Activated effector memory CD4-positive, alpha-beta T cell treated with anti-CD3 and anti-CD28 coated beads, Interleukin-2, amount 50 U/mL, for 16 hours (primary cell): ENCODE measurements at places on chromosomes 3 and 15.

DNA sequence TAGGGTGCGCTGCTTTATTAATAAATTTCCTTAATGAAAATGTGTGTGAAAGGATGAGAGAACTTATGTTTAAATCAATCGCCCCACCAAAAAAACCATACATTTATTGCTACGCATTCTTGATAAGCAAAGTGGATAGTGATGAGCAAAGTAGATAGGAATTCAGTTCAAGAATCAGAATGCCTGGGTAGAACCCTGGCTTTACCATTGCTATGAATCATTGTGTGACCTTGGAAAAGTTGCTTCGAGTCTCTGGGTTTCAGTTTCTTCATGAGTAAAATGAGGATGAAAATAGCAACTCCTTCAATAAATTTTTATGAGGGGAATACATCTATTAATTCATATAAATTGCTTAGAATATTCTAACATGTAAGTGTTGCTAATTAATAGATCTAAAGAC, 2.6 kb upstream of the ALCAM start:
- DNase-seq: no peak

DNA sequence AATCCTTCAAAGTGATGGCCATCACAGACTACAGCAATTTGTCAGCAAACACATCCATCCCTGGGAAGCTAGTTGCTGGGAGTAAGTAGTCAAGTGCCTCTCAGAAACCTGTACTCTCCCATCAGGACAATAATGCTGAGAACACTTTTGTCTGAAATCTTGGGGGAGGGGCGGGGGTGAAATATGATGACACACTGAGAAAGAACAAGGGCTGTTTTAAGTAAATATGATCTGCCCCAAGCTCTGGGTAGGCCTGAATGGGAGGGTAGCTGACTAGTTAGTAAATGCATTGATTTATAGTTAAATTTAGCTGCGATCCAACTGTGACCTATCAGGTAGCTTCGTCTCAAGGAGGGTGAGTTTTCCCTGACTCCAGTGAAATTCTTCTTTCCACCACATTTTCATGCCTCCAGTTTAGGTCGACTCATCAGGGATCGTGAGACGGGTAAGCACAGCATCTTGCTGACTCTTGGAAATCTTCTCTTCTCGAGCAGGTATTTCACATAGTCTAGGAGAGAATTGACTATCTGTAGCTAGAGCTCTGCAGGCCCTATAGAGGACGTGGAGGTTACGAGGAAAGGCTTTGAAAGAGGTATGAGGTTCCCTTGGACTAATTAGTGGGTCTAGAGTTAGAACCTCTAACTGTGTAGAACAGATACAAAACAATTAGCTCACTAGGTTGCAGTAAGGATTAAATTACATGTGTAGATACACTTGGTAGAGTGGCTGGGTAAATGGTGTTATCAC, 213.4 kb upstream of the SLC2A2 start:
- DNase-seq: no peak

DNA sequence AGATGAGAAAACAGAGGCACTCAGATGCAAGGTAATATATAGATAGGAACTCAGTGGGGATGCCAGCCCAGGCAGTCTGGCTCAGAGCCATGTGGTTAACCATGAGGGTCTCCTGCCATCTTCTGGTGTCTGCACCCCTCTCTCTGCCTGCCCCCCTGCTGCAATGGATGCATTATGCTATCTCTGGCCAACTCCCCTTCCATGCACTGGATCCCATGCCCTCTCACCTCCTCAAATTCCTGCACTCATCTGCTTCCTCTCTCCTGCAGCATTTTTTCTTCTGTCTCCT, 163.2 kb downstream of the STT3B start:
- no peak for DNase-seq

DNA sequence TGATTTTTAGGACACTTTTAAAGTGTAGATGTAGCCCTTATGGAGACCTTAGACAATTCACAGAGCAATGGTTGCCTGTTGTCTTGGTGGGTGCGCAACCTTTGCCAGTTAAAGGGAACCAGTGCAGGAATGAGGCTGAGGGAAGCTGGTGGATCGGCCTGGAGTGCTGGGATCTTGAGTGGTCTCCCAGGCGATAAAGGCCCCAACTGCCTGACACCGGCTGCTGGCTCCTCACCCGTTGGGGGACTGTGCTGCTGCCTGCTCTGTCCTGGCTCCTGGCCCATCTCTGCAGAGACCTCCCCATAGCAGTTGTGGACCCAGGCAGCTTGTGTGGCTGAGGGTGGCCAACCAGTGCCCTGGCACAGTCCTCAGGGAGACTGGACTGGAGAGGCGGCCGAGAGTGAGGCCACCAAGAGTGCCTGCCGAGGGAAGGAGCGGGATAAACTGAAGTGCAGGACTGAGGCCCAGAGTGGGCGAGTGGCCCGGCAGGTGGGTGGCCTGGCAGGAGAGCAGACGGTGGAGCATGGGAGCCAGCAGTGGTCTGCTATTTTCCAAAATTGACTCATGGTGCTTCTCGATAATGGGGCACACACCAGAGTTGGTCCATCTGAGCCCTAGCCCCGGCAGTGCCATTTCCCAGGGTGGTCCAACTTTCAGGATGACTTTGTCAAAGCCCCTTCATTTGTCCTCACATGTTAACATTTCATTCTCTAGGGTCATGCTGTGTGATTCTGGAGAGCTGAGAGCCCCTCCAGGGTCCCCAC, 2.1 kb downstream of the ALDH1A3 start:
- DNase-seq: no peak

GRCh38 chr3:33202711-33203457, 15.7 kb downstream of the SUSD5 start:
- DNase-seq: no peak

DNA sequence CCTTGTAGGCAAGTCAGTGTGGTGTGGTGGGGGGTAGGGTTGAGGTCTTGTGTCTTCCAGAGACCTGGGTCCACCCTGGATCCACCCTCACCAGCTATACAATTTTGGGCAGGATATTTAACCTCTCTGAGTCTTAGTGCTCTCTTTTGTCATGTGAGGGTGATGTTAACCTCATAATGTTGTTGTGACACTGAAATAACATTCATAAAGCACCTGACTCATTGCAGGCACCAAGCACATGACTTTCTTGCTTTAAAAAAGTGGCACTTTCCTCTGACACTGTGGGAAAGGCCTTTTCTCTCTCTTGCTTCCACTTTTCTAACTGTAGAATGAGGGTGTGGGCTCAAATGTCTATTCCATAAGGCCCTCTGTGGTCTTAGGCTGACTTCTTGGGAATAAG, 75.5 kb downstream of the SCN10A start:
- DNase-seq: no peak

- DNase-seq: peak; percentile 89
These were observed 369.8 kb downstream of the SV2B start for GRCh38 chr15:91469632-91470567.

DNA sequence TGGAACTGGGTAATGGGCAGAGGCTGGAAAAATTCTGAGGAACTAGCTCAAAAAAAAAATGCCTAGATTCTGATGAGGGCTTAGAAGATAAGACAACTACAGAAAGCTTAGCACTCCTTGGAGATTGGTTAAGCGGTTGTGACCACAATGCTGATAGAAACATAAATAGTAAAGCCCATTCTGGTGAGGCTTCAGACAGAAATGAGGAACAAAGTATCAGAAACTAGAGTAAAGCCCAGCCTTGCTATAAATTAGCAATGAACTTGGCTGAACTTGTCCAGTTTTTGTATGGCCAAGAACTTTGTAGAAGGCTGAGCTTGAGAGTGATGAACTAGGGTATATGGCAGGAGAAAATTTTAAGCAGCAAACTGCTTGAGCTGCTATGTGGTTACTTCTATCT, 25.4 kb downstream of the GOLGB1 start:
- no peak for DNase-seq

DNA sequence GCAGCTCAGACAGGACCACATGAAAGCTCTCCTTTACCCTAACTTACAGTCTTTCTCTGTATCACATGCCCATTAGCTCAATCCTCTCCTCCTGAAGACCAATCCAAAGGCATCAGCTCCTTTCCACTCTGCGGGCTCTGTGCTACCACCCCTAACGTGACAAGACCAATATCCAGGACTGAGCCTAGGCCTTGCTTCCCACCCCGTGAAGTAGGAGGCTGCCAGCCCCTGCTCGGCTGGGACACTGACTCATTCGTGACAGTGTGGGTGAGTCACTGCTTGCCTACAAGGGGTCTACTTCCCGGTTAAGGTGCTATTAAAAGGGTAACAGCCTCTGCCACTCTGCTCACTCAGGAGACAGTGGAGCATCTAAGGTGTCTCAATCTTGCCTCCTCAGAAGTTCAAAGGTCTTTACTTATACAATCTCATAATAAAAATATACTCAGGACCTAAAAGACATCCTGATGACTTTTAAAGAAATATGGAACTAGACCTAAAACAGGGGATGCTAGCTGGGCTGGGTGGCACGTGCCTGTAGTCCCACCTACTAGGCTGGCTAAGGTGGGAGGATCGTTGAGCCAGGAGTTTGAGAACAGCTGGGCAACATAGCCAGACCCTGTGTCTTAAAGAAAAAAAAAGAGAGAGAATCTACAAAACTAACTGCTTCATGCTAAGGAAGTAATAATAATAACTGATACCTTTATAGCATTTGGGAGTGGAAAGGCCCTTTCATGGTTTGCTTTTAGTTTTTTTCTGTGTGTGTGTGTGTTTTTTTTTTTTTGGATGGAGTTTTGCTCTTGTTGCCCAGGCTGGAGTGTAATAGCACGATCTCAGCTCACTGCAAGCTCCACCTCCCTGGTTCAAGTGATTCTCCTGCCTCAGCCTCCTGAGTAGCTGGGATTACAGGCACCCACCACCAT, 55.0 kb downstream of the TMEM44 start:
- DNase-seq: peak; percentile 76

DNA sequence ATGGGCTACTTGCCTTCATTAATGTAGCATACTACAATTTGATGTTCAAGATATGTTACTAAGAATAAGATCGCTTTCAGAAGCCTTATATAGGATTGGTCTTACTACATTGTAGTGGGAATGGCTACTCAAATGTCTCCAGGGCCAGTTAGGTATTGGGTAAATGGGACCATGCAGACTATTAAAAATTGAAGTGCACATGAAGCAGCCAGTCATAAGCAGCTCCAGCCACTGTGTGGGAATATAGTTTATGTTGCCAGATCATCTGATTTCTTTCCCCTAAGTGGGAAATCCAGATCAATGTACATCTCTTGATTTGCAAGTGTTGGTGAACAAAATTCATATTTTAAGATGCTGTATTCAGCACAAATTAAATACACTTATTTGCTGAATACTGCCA, 5.1 kb downstream of the CTNNB1 start:
- DNase-seq: no peak

- DNase-seq: peak; percentile 73
These were observed at the start of gene LRRC2 for GRCh38 chr3:46566040-46566641. Gene LRRC2 (minus strand): TSS chr3:46566302. CDS start chr3:46551591, 14,711 bp downstream.

DNA sequence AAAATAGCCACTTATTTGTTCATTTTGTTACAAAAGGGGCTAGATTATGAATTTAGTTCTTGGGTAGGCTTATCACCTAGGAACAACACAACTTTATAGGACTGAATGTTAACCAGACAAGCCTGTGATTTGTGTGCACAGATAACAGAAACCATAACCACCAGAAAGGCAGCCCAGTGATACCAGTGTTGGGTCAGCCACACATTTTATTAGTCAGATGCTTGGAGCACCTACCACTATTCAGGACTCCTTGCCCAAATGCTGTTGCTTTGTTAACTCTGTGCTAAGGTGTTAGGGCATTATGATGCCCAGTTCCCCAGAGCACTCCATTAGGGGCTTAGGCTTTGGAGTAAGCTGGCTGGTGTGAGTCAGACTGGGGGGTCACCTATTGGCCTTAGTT, 22.5 kb downstream of the PLCL2 start:
- no peak for DNase-seq

GRCh38 chr3:61595826-61596225, 34.5 kb downstream of the PTPRG start:
- no peak for DNase-seq

- no peak for DNase-seq
These were observed 639 bp downstream of the SPICE1 start for GRCh38 chr3:113514265-113514769.

DNA sequence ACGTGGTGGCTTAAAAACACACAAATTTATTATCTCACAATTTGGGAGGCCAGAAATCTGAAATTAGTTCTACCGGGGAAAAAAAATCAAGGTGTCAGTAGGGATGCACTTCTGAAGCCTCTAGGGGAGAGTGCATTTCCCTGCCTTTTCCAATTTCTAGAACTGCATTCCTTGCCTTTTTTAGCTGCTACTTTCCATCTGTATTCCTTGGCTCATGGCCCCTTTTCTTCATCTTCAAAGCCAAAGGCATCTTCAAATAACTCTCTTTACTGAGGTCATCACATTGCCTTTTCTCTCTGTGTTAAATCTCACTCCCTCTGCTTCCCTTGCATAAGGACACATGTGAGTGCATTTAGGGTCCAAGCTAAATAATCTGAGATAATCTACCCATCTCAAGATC, 69.5 kb upstream of the NEO1 start:
- no peak for DNase-seq

GRCh38 chr15:68552344-68552743, 26.4 kb upstream of the CORO2B start:
- DNase-seq: no peak

DNA sequence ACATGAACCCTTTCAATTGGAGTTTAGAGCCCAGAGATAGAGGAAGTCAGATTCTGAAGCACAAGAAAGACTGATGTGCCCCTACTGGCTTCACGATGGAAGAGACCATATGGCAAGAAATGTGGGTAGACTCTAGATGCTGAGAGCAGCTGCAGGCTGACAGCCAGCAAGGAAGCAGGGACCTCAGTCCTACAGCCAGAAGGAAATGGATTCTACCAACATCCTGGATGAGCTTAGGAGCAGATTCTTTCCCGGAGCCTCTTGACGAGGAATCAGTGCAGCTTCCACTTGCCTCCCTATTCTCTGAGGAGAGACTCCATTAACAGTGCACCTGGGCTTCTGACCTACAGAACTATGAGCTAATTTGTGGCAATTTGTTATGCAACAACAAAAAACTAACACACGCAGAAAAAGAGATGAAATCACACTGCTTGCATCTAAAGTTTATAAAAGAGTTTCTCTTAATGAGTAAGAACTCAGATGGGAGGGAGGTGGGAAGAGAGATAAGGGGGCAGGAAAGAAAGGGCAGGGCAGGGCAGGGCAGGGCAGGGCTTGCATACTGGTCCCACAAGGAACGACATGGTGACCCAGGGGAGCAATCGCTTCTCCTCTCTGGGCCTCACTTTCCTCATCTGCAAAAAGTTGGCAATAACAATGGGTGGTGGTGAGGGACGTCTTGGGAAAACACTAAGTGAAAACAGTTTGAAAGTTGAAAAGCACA, 440.9 kb downstream of the FOXP1 start:
- DNase-seq: no peak

DNA sequence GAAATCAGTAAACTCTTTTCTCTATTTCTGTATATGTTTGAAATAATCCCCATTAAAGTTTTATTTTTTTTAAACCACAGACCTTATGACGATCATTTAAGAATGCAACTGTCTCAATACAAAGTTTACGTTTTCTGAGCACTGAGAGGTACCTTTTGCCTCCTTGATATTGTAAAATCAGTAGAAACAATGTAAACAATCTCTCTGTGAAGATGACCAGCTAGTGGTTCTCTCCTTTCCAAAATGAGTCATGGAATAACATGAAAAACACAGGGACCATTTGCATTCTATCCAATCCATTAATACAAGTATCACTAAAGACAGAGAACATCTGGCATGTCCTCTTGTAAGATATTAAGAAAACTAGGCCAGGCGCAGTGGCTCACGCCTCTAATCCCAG, 48.8 kb downstream of the RAD18 start:
- no peak for DNase-seq
